D721Med (cell line): ENCODE measurements at places on chromosomes 5 and 9.

DNA sequence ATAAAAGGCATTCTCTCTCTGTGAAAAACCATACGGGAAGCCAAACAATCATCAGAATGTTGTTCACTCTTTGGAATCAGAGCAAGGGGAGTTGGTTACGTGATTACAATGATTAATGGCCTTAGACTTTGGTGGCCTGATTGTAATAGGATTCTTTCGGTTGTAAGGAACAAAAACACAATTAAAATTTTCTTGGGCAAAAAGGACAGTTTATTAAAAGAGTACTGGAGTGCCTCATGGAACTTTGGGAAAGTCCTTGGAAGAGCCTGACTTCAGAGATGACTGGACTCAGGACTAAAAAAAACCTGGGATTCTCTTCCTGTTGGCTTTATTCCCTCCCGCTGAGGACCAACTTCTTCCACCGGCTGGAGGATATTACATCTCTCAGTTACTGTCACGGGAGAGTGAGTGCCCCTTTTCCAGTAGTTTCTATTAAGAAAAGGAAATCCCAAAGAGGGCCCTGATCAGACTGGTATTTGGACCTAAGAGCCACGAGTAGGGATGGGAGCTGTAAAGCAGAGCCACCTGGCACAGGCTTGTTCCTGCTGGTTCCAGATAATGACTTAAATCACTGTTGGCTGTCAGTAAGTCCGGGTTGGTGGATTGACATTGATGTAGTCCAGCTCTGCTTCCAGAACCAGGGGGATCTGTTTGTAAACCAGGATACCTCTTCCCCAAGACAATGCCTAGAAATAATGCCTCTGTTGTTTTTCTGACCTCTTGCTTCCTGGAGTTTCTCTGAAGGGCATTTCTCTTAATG, 53.9 kb downstream of the CFAP95 start:
- DNase-seq, result no peak

- no peak for DNase-seq
These were observed 69.6 kb upstream of the PRRC1 start for GRCh38 chr5:127447827-127448226.

- peak; percentile 78 for DNase-seq
These were observed 28.4 kb upstream of the SLC12A7 start for GRCh38 chr5:1140171-1140817.

GRCh38 chr5:518721-519120, 5.5 kb downstream of the SLC9A3 start:
- DNase-seq, result no peak

GRCh38 chr5:135629666-135630065, 50.9 kb upstream of the CXCL14 start:
- DNase-seq, result no peak

- no peak for DNase-seq
These were observed 64.5 kb downstream of the ARSB start for GRCh38 chr5:78920604-78921003.

DNA sequence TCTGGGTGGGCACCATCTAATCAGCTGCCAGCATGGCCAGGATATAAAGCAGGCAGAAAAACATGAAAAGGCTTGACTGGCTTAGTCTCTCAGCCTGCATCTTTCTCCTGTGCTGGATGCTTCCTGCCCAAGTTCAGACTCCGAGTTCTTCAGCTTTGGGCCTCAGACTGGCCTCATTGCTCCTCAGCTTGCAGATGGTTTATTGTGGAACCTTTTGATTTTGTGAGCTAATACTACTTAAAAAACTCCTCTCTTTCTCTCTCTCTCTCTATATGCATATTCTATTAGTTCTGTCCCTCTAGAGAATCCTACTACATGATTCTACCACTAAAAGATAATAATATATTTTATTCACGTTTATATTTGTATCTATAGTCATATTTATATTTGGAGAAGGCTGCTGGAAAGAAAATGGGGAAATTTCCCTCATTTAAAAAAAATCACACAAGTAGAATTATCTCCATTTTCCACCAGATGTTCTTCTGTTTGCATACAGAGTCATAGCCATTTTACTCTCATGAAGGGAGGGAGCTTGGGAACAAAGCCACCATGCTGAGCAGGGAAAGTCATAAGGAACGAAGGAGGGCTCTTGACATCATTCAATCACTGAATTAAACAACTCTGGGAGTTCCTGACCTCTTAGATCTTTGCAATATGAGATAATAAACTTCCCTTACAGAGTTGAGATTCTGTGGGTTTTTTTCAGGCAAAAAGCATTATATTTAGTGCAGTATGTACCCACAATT, 1137.4 kb upstream of the CDH18 start:
- no peak for DNase-seq

DNA sequence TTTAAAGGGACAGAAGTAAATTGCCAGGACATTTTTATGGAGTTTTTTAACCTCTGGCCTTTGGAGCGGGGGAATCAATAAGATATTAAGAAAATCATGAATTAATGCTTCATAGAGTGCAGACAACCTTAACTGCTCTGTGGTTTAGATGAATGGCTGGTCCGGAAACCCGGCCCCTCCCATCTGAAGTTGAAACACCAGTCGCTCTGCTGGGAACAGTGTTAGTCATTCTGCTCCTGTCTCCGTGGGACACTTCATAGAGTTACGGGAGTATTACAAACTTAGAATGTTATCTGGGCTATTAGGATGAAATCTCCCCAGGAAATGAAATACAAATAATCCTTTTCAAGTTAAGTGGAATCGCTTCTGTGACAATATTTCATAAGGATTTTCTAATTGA, 110.1 kb upstream of the IRX2 start:
- no peak for DNase-seq

- DNase-seq, result no peak
These were observed 580.8 kb downstream of the BNC2 start for GRCh38 chr9:16289639-16290038.

DNA sequence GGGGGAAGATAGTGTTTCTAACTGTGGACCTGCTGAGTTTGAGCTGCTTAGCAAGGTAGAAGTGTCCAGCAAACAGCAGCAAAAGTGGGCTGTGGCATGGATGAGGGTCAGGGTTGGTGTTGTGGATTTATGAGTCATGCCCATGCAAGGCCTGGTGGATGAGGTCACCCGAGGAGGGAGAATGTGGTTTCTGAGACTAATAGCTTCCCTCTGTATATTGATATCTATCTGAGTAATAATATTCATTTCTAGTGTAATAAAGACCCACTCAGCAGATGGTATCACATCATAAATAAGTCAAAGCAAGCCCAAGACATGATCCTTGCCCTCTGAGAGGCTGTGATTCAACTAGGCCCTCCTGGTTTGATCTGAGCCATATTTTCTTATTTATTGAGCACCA, 597.8 kb upstream of the CLINT1 start:
- DNase-seq, result no peak

DNA sequence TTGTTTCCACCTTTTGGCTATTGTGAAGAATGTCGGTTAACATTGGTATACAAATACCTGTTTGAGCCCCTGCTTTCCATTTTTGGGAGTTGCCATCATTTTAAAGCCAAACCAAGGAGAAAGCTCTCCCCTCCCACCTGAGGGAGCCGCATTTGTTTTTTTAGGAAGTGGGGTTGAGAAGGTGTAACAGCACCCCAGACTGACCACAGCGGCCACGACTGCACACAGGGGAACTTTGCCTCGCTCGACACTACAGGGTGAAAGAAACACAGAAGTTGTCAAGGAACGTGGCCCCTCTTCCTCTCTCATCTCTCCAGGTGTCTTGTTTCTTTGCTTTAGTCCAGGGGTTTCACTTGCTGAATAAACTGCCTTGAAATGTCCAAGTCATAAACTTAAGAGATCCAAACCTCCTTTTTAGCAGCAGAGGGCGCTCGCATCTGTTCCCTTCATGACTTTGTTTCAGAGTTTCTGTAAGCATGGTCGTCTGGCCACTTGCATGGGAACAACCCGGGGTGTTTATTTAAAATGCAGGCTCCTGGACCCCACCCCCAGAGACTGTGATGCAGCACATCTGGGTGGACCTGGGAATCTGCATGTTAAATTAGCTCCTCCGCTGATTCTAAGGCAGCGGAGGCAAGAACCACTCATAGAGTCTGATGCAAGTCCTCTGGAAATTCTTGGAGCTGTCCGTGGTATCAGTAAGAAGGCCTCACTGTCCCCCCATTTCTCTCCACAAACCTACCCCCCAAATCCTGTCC, 2.1 kb upstream of the TTLL11 start:
- DNase-seq, result no peak

GRCh38 chr5:64156261-64156660, 9.4 kb upstream of the RNF180 start:
- no peak for DNase-seq

DNA sequence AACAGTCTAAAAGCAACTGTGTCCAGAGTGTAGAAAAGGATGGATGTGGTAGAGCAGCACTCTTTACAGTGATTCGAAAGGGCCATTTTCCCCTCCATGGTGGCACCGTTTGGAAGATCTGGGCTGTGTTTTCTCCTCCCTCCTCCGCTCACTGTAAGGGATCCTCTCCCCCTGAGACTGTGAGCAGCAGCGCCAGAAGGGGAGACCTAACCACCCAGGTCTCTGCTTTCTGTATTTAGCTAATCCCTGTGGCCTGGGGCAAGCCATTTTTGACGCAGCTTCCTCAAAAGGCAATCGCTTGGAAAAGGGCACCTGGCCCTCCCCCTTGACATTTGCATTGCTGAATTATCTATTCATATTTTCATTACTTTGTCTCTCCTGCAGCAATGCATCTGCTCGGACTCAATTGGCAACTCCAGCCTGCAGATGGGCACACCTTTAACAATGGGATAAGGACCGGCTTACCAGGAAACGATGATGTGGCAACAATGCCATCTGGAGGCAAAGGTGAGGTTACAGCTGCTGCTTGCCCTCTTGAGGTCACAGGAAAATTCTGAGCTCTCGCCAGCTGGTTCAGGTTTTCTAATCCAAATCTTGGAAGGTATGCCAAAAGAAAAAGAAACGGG, 244.3 kb upstream of the WWC1 start:
- DNase-seq, result peak; percentile 43

- DNase-seq, result no peak
These were observed 588.4 kb upstream of the COX7C start for GRCh38 chr5:86029308-86029707.

DNA sequence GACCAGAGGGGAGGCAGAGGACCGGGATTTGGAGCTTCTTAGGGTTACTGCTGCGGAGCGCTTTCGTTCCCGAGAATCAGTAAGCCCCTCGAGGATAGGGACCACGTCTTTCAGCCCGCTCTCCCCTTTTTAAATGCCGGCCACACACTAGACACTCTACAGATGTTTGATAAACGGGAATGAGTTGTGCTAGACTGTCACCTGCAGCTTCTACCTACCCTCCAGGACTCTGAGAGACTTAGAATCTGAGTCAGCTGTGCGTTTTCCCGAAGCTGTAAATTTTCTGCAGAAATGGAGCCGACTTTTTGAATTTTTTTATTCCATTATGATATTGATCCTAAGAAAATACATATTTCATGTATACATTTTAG, 670 bp downstream of the CCDC171 start:
- DNase-seq, result no peak

DNA sequence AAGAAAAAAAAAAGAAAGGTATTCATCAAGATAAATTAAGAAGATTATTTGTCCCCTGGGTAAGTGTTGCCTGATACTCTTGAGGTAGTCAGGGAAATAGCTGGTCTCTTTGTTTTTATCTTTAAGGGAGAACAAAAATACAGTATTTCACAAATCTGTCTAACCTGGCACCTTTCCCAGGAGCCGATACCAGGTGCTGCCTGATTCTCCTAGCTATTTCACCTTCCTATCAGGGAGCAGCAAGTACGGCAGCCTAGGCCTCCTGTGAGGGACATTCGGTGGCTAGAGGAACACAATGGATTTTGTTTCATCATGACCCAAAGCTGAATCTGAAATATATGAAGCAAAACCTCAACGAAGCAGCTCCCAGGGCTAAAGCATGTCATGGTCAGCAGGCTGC, 86.0 kb downstream of the TARS1 start:
- DNase-seq, result no peak
